ENCODE measurements at places on chromosomes 4 and X. TPM values are rescaled to one million over a fixed set of nuclear protein-coding genes. Genes with fewer than 3 reads are reported as not detected.
A peak's percentile ranks its signal among the peaks of the same experiment; 100 is the strongest.

DNA sequence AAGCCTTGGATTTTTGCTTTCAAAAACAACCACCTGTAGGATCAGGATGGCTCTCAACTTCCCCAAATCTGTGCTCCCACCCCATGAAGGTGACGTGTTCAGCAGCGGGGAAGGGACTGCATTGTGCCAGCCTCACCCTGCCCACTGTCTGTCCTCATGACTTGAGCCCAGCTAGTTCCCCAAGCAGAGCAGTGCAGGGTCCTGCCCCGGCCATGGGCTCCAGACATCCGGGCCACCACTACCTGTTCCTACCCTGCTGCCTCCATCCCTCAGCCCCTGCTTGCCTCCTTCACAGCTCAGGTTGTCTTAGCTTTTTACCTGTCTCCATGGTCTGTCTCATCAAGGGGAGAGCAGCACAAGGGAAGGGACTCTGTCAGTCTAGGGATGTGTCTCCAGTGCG, 11.4 kb upstream of the MAP9 start:
- H3K4me3 ChIP-seq = no peak overlapping the region
- no peak overlapping the region for H3K27ac ChIP-seq
- DNase-seq = no peak
- H3K4me1 ChIP-seq = no peaks in the 10 kb centered on the region
- no peaks in the 10 kb centered on the region for H3K36me3 ChIP-seq

DNA sequence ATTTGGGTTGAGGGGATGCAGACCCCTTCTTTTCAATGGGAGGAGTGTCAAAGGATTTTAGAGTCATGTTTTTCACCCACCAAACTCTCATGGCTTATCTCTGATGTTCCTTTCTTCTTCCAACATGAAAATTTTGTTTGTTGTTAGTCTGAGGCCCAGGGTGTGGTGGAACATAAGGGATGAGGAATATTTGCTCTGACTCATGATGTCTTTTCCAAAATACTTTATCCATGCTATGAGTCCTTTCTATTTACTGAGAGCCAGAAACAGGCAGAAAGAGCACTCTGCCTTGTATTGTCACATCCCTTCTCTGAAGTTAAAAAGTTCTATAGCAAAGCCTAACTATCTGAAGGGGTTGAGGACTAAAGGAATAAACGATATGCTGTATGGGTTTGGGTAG, 61.6 kb upstream of the GYPA start:
- H3K4me3 ChIP-seq = no peak overlapping the region
- no peak overlapping the region for H3K27ac ChIP-seq
- no peak for DNase-seq
- H3K27me3 ChIP-seq = no peaks in the 10 kb centered on the region
- H3K36me3 ChIP-seq = no peaks in the 10 kb centered on the region
- H3K4me1 ChIP-seq = no peaks in the 10 kb centered on the region

GRCh38 chrX:118734909-118735308, 7.5 kb downstream of the IL13RA1 start:
- no peak overlapping the region for H3K4me3 ChIP-seq
- no peak overlapping the region for H3K27ac ChIP-seq
- peaks cover 5% of the 10 kb centered on the region for H3K4me1 ChIP-seq
- H3K36me3 ChIP-seq = no peaks in the 10 kb centered on the region

GRCh38 chr4:172035562-172035961, 222.4 kb downstream of the GALNTL6 start:
- DNase-seq = no peak
- H3K27me3 ChIP-seq = no peaks in the 10 kb centered on the region
- no peak overlapping the region for H3K27ac ChIP-seq
- no peak overlapping the region for H3K4me3 ChIP-seq

- H3K27ac ChIP-seq = peak overlapping the region; percentile 51
- no peaks in the 10 kb centered on the region for H3K27me3 ChIP-seq
- H3K4me3 ChIP-seq = no peak overlapping the region
- no peaks in the 10 kb centered on the region for H3K36me3 ChIP-seq
- peaks cover 30% of the 10 kb centered on the region for H3K4me1 ChIP-seq
These were observed 16.1 kb upstream of the KLHL2 start for GRCh38 chr4:165191348-165191656.

DNA sequence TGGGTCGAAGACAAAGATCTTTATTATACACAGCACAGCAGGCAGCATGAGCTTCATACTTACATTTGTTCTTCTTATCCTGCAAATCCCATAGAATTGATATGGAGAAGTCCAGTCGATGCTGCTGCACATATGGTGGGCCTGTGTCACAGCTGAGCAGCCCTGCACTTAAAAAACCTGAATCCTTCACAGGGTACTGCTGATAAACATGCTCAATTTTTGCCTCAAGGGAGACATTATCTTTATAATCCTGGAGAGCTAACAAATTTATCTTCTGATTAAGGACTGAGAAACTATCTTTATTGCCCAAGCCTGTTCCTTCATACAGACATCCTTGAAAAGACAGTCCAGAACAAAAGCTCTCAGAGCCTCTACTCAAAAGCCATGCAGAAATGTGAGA, 434.4 kb upstream of the FAM47C start:
- no peak for DNase-seq
- H3K27ac ChIP-seq = no peak overlapping the region
- no peak overlapping the region for H3K4me3 ChIP-seq
- no peaks in the 10 kb centered on the region for H3K36me3 ChIP-seq

GRCh38 chr4:105108971-105109370, 37.7 kb upstream of the TET2 start:
- no peak overlapping the region for H3K4me3 ChIP-seq
- H3K36me3 ChIP-seq = no peaks in the 10 kb centered on the region
- peaks cover 6% of the 10 kb centered on the region for H3K27me3 ChIP-seq

The GDI1 gene
- total RNA-seq = 117 TPM

The KLB gene
- not detected for total RNA-seq

The SHROOM3 gene
- total RNA-seq = not detected

The PWWP3B gene
- not detected for total RNA-seq

The MAGEC1 gene
- total RNA-seq = not detected

Data from activated T-helper 2 cell treated with anti-CD3 and anti-CD28 coated beads, Interferon-gamma antibody, Interleukin-2, Interleukin-4, amounts not matched to agents 10 μg/mL and 5 μg/mL and 100 μg/mL, durations not matched to agents 14 hours and 24 hours and 36 hours (primary cell).